Right renal cortex interstitium (tissue), 3 donors: ENCODE measurements at places on chromosomes 3 and 15. TPM values are rescaled to one million over a fixed set of nuclear protein-coding genes. Genes with fewer than 3 reads are reported as not detected.

NAA50 gene
- polyA plus RNA-seq, result 140 TPM

- no peak for DNase-seq
Observed at GRCh38 chr15:32887090-32887489, 169.3 kb downstream of the GREM1 start.

DNA sequence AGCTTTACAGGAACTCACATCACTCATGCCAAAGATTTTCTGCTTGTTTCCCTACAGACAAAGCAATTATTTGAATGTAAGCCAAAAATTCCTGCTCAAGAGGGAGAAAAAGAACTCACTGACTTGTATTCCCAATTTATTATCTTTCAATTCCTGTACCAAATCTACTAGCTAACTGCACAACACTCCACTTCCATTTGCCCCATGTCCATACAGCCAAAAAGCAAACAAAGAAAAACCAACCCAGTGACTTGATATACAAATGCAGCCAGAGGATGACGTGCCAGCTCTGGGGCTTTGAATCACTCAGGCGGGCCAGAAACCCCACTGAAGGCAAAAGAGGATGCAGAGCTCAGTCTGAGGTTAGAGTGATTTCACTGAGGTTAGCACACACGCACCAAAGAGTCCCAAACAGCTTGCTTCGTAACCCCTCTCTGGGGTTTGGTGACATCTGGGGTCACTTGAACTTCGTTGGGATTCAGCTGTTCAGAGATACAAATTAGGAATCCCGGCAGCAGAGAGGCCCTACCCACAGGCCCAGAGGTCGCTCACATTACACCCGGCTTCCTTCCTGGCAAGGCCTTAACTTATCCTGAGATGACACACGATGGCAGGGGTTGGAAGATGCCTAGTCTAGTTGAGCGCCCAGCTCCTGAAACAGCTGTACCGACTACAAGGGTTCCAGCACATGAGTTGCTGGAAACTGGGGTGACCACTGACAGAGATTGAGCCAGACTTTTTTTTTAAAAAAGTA is 1.6 kb downstream of the RFTN1 start:
- DNase-seq, result no peak

- DNase-seq, result no peak
Observed at GRCh38 chr3:18862077-18862476, 286.2 kb upstream of the KCNH8 start.

- DNase-seq, result no peak
Observed at GRCh38 chr15:25327686-25328085, 111.1 kb downstream of the UBE3A start.
